Activated T-helper 2 cell treated with anti-CD3 and anti-CD28 coated beads, Interferon-gamma antibody, Interleukin-2, Interleukin-4, amounts not matched to agents 10 μg/mL and 5 μg/mL and 100 μg/mL, durations not matched to agents 14 hours and 24 hours and 36 hours (primary cell): ENCODE measurements at places on chromosomes 2 and 18. TPM values are rescaled to one million over a fixed set of nuclear protein-coding genes. Genes with fewer than 3 reads are reported as not detected.
A peak's percentile ranks its signal among the peaks of the same experiment; 100 is the strongest.

- H3K4me3 ChIP-seq, result no peak overlapping the region
- H3K27me3 ChIP-seq, result peaks cover 2% of the 10 kb centered on the region
- no peak for DNase-seq
These were observed 45.4 kb downstream of the ASAP2 start for GRCh38 chr2:9252002-9252357.

GRCh38 chr2:88016086-88016959 lies at the start of gene RNU2-63P:
RNU2-63P (minus strand) TSS chr2:88016547.
- peaks cover 14% of the 10 kb centered on the region for H3K4me1 ChIP-seq
- no peaks in the 10 kb centered on the region for H3K36me3 ChIP-seq
- H3K4me3 ChIP-seq, result peak within 1 kb of the TSS; percentile 94
- H3K27ac ChIP-seq, result peak within 1 kb of the TSS; percentile 98

CPO gene
- not detected in 2 replicates for total RNA-seq

GRCh38 chr2:217902379-217903141 lies 100.2 kb downstream of the TNS1 start:
- H3K4me3 ChIP-seq, result no peak overlapping the region
- H3K4me1 ChIP-seq, result no peaks in the 10 kb centered on the region
- DNase-seq, result no peak

REG3A gene
- total RNA-seq, result not detected in 2 replicates

PID1 gene
- total RNA-seq, result not detected in 2 replicates

DNA sequence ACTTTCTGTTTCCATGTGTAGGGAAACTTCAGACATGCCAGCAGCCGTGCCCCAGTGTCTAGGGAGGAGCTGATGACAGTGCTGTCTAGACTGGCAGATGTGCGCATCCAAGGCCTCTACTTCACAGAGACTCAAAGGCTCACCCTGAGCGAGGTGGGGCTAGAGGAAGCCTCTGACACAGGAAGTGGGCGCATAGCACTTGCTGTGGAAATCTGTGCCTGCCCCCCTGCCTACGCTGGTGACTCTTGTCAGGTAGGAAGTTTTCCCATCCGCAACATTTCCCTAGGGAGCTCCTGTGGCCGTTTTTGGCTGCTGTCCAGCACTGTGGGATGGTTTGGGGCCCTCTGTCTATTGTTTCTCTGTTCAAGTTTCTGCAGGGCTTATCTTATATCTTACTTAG lies 143.1 kb upstream of the TTC39C start:
- H3K36me3 ChIP-seq, result no peaks in the 10 kb centered on the region
- H3K4me1 ChIP-seq, result peaks cover 33% of the 10 kb centered on the region
- peak; percentile 20 for DNase-seq
- no peak overlapping the region for H3K27ac ChIP-seq

RAMP1 gene
- total RNA-seq, result 13.1 and 14.0 TPM in 2 replicates

- no peak overlapping the region for H3K4me3 ChIP-seq
- H3K27ac ChIP-seq, result no peak overlapping the region
- no peaks in the 10 kb centered on the region for H3K4me1 ChIP-seq
- no peaks in the 10 kb centered on the region for H3K27me3 ChIP-seq
These were observed 540.6 kb downstream of the STK39 start for GRCh38 chr2:167706800-167707199.

SMIM21 gene
- not detected in 2 replicates for total RNA-seq

SLC19A3 gene
- total RNA-seq, result not detected in 2 replicates

STPG4 gene
- not detected in 2 replicates for total RNA-seq

DNA sequence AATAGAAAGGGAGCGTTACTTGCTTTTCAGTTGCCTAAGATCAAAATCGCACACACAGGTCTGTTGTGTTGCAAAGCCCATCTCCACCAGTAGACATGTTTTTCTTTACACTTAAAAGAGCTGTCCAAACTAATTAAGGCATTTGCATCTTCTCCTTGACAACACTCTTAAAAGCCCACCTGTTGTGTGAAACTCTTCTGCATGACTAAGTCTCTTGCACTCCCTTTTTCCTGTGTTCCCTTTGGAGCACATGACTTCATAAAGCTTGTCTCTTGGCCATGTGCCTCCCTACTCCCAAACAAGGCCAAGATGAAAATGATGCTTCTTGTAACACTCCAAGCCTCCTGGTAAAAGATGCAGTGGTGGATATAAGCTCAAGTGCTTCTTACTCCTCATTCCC lies 26.1 kb downstream of the PID1 start:
- no peaks in the 10 kb centered on the region for H3K4me1 ChIP-seq
- no peaks in the 10 kb centered on the region for H3K36me3 ChIP-seq
- no peaks in the 10 kb centered on the region for H3K27me3 ChIP-seq
- no peak for DNase-seq
- no peak overlapping the region for H3K4me3 ChIP-seq
- H3K27ac ChIP-seq, result no peak overlapping the region

GULP1 gene
- not detected in 2 replicates for total RNA-seq

REL gene
- total RNA-seq, result 118 and 123 TPM in 2 replicates

GRCh38 chr2:26864226-26864625 lies 16.3 kb downstream of the DPYSL5 start:
- H3K27ac ChIP-seq, result no peak overlapping the region
- H3K36me3 ChIP-seq, result no peaks in the 10 kb centered on the region
- no peak overlapping the region for H3K4me3 ChIP-seq
- peaks cover 18% of the 10 kb centered on the region for H3K27me3 ChIP-seq
- H3K4me1 ChIP-seq, result no peaks in the 10 kb centered on the region
- no peak for DNase-seq

FER1L5 gene
- not detected in 2 replicates for total RNA-seq

RBKS gene
- total RNA-seq, result 1.8 and 3.0 TPM in 2 replicates

GALNT13 gene
- not detected in 2 replicates for total RNA-seq

DNA sequence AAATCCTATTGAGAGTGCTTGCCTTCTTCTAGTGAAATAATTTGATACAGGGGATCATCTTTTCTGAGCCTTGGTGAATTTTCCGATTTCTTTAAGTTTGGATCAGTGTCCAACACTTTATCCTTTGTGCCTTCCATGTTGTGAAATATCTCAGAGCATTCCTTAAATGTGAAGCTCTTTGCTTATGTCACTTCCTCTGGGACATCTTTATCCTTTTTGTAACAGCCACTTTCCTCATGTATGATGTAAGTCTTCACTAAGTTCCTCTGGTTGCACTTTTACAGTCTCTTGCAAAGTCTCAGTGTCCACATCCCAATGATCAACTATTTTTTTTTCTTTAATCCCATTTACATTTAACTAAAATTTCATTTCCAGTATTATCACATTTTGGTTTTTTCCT lies 254.2 kb downstream of the EN1 start:
- no peak for DNase-seq
- H3K4me1 ChIP-seq, result no peaks in the 10 kb centered on the region
- no peak overlapping the region for H3K27ac ChIP-seq
- H3K4me3 ChIP-seq, result no peak overlapping the region
- no peaks in the 10 kb centered on the region for H3K36me3 ChIP-seq

ANKRD29 gene
- not detected in 2 replicates for total RNA-seq

DNA sequence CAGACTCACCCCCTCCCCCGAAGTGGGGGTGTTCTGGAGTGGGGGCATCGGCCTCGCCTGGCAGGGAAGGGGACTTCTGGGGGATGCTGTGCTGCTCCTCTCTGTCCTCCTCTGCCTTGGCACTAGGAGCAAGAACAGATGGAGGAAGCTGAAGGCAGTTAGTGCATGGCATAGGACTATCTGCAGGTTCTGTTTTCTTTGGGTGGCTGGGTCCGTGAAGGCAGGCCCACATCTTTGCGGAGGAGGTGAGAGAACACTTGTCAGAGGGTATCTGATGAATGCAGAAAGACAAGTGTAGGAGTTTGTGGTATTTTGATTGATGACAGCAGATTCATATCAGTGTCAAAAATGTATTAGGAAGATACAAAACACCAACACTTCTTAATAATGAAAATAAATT lies 411.4 kb downstream of the TSN start:
- H3K4me3 ChIP-seq, result no peak overlapping the region
- H3K27ac ChIP-seq, result no peak overlapping the region
- H3K4me1 ChIP-seq, result no peaks in the 10 kb centered on the region
- no peaks in the 10 kb centered on the region for H3K27me3 ChIP-seq

GRCh38 chr2:147320146-147320545 lies 524.7 kb upstream of the ACVR2A start:
- no peak for DNase-seq
- no peaks in the 10 kb centered on the region for H3K27me3 ChIP-seq
- H3K27ac ChIP-seq, result no peak overlapping the region
- peaks cover 19% of the 10 kb centered on the region for H3K36me3 ChIP-seq

CDK15 gene
- total RNA-seq, result not detected in 2 replicates

- no peaks in the 10 kb centered on the region for H3K4me1 ChIP-seq
- H3K27ac ChIP-seq, result no peak overlapping the region
- no peak for DNase-seq
- H3K27me3 ChIP-seq, result no peaks in the 10 kb centered on the region
- H3K4me3 ChIP-seq, result no peak overlapping the region
These were observed 174.4 kb upstream of the TCF4 start for GRCh38 chr18:55762424-55762823.

DNA sequence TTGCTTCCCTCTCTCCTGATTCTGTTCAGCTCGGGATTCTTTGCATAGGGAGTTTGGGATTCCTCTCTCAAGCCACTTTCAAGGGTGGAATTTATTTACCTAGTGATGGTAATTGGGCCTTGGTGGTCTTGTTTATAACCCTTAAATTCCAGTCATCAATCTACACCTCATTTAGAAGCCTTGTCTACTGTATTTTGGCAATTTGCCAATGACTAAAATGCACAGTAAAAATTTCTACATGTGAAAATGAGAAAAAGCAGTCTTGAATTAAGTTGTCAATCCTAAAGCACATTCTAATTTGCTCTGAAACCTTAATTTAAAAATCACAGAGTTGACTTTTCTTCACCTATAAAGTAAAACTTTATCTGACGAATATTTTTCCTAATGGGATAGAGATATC lies 749.2 kb upstream of the CRIM1 start:
- H3K36me3 ChIP-seq, result no peaks in the 10 kb centered on the region
- H3K27me3 ChIP-seq, result no peaks in the 10 kb centered on the region
- no peak overlapping the region for H3K4me3 ChIP-seq
- H3K4me1 ChIP-seq, result no peaks in the 10 kb centered on the region

DNA sequence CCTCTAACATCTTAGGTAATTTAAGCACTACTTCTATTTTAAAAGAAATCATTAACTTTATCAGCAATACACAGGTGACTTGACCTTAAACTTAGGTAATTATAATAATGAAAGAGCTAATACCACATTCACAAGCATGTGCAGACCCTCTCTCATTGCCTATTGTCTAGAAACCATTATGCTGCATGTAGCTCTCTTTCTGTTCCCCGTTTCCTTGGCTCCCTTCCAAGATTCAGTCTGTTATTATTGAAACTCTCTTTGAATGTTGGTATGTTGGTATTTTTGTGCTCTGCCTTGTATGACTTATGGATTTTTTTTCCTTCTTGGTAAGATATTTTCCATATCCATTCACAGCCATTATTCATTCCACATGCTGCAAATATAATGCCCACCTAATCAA lies 201.2 kb downstream of the CDCA7 start:
- H3K4me3 ChIP-seq, result no peak overlapping the region
- H3K27me3 ChIP-seq, result peaks cover 14% of the 10 kb centered on the region
- no peaks in the 10 kb centered on the region for H3K4me1 ChIP-seq
- DNase-seq, result no peak
- no peaks in the 10 kb centered on the region for H3K36me3 ChIP-seq

- no peak for DNase-seq
- H3K27me3 ChIP-seq, result no peaks in the 10 kb centered on the region
- no peak overlapping the region for H3K27ac ChIP-seq
These were observed 82.2 kb downstream of the KLF7 start for GRCh38 chr2:207083361-207084110.

ALPI gene
- total RNA-seq, result not detected in 2 replicates

DNA sequence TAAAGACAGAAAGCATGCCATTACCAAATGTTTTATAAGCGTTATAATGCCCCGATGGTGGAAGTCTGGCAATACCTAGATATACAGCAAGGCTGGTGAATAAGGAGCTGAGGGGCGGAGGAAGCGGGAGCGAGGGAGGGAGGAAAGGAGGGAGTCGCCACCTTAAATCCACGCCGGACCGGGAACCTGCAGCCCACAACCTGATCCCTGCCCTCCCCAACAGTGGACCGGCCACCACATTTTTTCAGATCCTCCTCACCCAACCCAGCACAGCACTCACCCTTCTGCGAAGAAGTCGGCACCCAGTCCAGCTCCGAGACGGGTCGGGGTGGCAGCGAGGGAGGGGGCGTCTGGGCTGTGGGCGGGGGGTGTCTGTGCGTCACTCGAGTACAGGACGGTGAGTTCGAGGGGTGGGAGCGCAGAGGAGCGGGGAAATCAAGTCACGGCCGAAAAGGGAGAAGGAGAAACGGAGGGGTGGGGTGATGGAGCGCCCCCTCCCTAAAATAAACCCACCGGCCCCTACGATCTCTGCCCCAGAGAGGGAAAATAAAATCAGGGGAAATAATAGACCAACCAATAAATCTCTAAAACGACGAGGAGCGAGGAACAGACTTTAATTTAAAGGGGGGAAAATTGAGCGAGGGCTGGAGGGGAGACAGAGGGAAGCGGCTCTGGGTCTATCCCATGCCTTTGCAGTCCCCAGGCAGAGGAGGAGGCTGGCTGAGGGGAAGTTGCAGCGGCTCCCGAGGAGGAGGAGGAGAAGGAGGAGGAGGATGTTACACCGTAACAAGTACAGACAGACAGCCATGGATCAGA lies 96.5 kb upstream of the SERTAD2 start:
- H3K36me3 ChIP-seq, result peaks cover 2% of the 10 kb centered on the region
- H3K4me1 ChIP-seq, result peaks cover 33% of the 10 kb centered on the region
- H3K4me3 ChIP-seq, result peak overlapping the region; percentile 87
- peak; percentile 29 for DNase-seq

GRCh38 chr18:10134204-10134603 lies 220.4 kb downstream of the VAPA start:
- DNase-seq, result no peak
- no peak overlapping the region for H3K27ac ChIP-seq
- H3K4me3 ChIP-seq, result no peak overlapping the region
- H3K27me3 ChIP-seq, result peaks cover 37% of the 10 kb centered on the region
- no peaks in the 10 kb centered on the region for H3K4me1 ChIP-seq
- no peaks in the 10 kb centered on the region for H3K36me3 ChIP-seq

POTEC gene
- total RNA-seq, result not detected in 2 replicates

DNA sequence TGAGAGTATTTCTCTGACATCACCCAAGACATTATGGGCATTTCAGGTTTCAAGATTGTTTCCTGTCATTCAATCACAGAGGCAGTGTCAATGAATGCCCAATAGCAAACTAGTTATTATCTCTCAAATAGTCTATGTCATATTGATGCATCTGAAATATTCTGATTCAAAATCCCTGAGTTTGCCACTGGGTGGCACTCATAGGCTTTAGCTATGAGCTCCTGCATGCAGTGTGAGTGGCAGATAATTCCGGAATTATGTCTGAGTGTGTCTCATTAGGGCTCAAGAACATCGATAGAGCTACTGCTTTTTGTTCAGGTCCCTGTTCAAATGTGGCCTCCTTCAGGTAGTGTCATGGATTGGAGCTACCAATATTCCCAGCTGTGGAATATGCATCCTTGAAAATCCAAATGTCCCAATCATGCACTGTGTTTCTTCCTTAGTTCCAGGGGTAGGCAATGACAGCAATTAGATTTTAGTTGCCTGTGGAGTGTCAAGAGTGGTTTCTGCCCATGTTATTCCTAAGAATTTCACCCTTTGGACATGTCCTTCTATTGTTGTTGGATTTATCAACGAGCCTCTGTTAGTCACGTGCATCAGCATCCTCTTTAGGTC lies 7.8 kb upstream of the OR6B3 start:
- H3K4me3 ChIP-seq, result no peak overlapping the region
- peaks cover 3% of the 10 kb centered on the region for H3K4me1 ChIP-seq
- H3K27me3 ChIP-seq, result peaks cover 24% of the 10 kb centered on the region
- DNase-seq, result no peak
- no peaks in the 10 kb centered on the region for H3K36me3 ChIP-seq
- H3K27ac ChIP-seq, result no peak overlapping the region

GRCh38 chr2:233990261-233990798 lies 60.2 kb upstream of the SPP2 start:
- peaks cover 8% of the 10 kb centered on the region for H3K36me3 ChIP-seq
- peaks cover 34% of the 10 kb centered on the region for H3K4me1 ChIP-seq
- DNase-seq, result peak; percentile 58
- no peak overlapping the region for H3K27ac ChIP-seq
- H3K4me3 ChIP-seq, result no peak overlapping the region
